NCI-H1694 treated with DMSO at 0.1 percent for 48 hours (cell line): ENCODE measurements at places on chromosomes 11 and 22.

GRCh38 chr11:36412781-36413383, 97.2 kb downstream of the TRAF6 start:
- DNase-seq, result no peak

DNA sequence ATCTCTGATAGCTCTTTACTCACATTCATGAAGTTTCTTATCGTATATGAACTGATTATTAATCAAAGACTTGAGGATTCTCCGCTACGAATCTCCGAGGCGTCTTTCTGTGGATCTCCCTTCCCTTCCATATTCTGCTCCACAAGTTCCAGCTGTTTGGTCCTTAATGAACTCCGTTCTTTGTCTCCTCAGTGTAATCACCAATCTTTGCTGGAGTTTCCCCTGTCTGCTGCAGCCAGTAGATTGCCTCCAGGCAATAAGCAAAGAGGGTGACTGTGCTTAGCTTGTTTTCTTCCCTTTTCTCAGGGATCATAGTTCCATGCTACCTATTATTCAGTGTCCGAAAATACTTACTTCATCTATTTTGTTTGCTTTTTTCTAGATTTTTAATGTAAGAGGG, 169.6 kb upstream of the FOLH1 start:
- no peak for DNase-seq

- no peak for DNase-seq
Measured at GRCh38 chr11:69814902-69815301, 4.3 kb downstream of the FGF3 start.

DNA sequence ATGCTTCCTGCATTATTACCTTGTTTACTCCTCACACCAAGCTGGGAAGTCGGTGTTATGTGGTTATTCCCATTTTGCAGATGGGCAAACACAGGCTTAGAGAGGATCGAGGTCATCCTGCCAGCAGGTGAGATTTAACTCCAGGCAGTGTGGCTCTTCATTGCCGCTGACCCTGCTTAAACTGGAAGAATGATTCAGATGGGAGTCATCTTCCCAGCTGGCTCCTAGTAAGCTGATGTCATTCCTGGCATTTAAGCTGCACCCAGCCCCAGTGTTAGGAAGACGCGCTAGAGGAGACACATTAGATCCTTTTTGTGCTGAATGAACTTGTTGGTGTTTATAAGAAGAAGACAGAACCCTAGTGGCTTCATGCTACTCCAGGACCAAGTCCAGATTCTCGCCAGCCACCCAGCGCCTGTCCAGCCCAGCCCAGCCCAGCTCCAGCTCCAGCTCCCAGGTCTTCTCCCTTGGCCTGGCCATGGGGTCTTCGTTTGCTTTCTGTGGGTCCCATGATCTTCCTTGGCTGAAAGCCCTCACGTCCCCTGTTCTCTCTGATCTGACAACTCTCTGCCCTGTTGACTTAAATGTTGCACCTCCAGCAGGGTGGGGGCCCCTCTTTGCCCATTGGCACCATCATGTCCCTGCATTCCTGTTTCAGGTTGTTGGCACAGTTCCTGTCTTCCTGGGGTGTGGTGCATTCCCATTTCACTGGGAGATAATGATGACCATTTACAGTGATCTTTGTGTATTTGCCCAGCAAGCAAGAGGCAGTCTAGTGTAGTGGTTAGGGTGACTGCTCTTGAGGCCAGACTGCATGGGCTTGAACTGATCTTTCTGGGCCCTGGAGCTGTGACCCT, 13.6 kb downstream of the PARVB start:
- DNase-seq, result no peak

GRCh38 chr11:45142241-45143055, 4.0 kb upstream of the PRDM11 start:
- DNase-seq, result no peak

DNA sequence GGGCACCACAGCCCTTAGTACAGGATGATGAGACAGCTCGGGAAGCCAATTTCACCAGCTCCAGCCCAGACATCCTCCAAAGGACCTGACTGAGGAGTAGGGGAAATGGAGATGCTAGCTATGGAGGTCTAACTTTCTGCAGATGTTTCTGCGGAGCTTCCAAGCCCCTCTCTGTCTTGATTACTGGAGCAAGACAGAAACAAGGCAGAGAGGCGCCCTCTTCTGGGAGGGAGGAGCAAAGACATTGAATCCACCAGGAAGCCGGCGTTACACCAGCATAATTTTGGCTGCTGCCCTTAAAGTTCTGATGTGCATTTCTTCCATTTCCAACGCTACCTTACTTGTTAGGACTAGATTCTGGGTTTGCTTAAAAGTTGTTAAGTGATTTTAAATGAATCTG, 107.3 kb upstream of the HSD17B12 start:
- DNase-seq, result peak; percentile 35

DNA sequence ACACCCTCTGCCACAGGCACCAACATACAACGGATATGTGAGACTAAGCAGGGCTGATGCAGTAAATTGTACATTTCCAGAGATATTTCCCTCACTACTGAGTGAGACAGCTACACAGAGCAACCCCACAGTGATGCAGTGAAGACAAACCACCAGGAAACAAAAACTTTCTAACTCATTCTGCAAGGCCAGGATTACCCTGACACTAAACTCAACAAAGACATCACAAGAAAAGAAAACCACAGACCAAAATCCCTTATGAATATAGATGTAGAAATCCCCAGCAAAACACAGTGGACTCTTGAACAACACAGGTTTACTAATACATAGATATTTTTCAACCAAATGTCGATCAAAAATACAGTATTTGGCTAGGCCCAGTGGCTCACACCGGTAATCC, 1.5 kb upstream of the SLC7A4 start:
- no peak for DNase-seq

GRCh38 chr11:47924184-47924691, 56.1 kb upstream of the PTPRJ start:
- DNase-seq, result no peak

- no peak for DNase-seq
Measured at GRCh38 chr22:32737811-32738497, 63.6 kb upstream of the TIMP3 start.

DNA sequence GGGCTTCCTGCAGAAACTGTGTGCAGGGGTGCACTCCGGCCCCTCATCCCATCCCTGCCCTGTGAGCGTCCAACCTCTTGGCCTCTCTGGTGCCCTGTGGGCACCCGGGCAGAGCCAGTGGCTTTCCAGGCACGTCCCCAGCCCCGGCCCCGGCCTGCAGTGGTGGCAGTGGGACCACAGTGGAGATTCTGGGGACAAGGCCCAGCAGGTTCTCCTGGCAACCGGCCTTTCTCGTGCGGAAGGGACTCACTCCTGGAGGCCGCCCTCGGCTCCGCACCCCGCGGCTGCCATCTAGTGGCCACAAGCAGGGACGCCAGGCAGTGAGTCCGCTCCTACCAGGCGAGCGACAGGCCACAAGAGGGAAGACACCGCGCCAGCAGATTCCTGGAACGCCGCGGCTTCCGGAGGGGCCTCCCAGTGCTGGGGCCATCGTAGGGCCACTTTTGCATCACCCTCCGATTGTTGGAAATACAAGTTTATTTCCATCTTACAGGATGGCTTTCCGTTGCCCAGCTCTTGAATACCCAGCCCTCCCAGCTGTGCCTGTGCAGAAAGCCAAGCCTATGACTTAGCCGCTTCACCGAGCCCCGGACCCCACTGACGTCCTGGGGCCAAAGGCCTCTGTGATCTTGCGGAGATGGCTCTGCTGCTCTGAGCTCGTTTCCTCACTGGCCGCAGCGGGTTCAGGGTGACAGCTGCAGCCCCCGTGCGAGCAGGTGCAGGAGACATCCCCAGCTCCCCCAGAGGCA, 357.3 kb downstream of the CTTN start:
- peak; percentile 58 for DNase-seq

DNA sequence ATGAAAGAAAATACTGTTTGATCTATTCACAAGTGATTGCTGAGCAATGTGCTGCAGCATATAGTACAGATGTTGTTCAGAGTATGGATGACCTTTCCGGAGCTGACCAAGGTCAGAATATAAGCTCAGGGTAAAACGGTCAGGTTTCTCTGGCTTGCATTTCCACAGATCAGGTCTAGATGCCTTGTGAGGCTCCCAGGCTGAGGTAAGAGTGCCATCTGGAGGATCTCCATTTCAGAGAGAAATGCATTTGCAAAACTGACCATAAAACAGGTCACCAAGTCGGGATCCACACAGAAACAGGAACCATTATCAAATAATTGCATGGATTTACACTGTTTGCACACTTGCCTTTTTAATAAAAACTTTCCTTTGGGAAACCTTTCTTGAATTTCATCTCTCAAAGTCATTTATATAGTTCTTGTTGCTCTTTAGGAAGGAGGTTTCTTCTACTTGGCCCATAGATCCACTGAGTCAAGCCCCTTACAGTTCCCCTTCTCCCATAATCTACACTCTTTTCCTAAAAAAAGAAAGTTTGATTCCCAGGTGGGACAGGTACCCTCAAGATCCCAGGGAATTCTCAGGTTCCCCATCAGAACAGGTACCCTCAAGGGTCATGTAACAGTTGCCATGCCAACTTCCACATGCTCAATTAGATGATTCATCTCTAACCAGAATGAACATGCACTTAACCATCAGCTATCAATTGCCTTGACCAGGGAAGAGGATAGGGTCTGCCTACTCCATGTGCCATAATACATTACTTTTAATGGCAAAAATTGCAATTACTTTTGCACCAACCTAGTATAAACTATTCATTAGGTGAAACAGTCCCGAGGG, 25.0 kb upstream of the TMPRSS5 start:
- DNase-seq, result no peak
